ENCODE measurements at places on chromosomes 11 and 22.
A peak's percentile ranks its signal among the peaks of the same experiment; 100 is the strongest.

DNA sequence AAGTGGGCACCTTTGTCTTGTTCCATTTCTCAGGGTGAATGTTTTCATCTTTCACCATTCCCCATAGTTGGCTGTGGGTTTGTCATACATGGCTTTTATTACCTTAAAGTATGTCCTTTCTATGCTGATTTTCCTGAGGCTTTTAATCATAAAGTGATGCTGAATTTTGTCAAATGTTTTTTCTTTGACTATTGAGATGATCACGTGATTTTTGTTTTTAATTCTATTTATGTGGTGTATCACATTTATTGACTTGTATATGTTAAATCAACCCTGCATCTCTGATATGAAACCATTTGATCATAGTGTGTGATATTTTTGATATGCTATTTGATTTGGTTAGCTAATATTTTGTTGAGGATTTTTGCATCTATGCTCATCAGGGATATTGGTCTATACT lies 216.4 kb upstream of the FAT3 start:
- no peak for DNase-seq

GRCh38 chr11:128093689-128094088 lies 493.7 kb downstream of the ETS1 start:
- no peak for DNase-seq

DNA sequence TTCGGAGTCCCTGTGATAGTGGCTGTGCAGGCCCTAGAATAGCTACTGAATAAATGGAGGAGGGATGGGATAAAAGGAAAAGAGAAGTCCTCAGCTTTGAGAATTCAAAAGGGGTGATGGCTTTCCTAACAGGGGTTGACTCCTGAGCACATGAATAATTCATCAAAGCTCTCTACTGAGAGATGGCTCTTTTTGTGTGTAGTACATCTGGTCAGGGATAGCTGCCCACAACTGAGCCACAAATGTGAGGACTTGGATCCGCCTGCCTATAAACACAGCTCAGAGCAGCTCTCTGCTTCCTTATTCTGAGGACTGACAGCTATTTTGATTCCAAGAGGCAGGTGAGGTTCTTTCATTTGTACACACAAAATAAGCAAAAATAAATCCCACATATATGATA lies 82.3 kb downstream of the USP35 start:
- DNase-seq: no peak

- peak; percentile 5 for DNase-seq
Observed at GRCh38 chr22:44127356-44127755, 53.4 kb upstream of the PARVG start.

- DNase-seq: peak; percentile 44
Observed at GRCh38 chr11:107898270-107898669, 30.0 kb upstream of the RAB39A start.

- DNase-seq: no peak
Observed at GRCh38 chr11:133840479-133840941, 4.8 kb downstream of the SPATA19 start.

- no peak for DNase-seq
Observed at GRCh38 chr11:125443767-125444311, 52.2 kb downstream of the FEZ1 start.

DNA sequence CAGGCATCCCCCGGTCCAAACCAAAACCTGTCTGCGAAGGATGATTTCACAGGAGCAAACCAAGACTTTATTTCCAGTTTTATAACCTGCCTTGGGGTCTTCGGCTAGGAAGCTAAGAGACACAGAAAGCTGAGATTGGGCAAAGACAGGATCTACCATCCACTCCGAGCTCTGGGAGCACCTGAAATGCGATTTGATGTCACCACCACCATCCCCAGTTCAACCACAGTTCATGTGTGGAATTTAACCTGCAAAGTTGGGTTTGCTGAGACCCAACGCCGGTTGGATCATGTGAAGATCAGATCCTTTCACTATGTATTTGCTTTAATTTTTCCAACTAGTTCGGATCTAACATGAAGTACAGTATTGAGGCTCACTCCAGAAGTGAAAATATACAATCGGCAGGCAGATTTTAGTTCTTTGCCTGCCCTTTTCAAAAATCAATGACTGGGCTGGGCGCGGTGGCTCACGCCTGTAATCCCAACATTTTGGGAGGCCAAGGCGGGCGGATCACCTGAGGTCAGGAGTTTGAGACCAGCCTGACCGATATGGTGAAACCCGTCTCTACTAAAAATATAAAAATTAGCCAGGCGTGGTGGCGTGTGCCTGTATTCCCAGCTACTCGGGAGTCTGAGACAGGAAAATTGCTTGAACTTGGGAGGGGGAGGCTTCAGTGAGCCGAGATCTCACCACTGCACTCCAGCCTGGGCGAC lies 1.4 kb upstream of the C11orf24 start:
- DNase-seq: no peak

- no peak for DNase-seq
Observed at GRCh38 chr11:102468616-102469195, 16.1 kb upstream of the TMEM123 start.

DNA sequence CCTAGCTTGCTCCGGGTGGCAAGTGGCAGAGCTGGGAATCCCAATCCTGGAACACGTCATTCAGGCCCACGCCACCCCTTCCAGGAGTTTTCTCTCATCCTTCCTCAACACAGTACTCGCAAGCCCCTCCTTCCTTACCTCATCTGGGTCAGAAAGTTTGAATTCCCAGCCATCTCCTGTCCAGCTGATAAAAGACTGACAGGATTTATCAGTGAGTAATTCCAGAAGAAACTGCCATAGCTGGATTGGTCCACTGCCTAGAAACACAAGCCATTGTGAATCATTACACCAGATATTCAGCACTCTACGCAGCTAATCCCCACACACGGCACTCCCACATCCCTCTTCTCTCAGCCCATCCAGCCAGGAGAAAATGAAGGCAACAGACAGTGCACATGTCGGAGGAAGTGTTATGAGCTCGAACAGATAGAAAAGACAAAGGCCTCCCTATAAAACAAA lies 124.0 kb downstream of the ETS1 start:
- peak; percentile 79 for DNase-seq

DNA sequence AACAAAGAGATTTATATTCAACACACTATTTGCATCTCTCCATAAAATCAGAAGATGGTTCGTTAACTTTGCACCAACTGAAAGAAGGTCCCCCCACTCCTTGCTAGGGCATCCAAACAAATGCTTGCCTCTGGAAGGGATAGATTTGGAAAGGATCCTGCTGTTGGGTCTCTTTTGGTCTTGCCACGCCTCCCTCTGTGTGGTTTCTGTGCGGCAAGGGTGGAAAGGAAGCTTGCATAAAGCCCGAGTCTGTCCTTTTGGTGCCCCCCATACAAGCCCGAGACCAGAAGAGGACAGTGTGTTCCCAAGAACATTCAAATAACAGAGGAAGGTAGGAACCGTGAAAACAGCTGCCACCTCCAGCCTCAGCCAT lies 15.1 kb downstream of the SCGB1A1 start:
- DNase-seq: no peak

- DNase-seq: no peak
Observed at GRCh38 chr11:110128161-110128560, 35.0 kb downstream of the ZC3H12C start.

- no peak for DNase-seq
Observed at GRCh38 chr11:68854273-68854958, 12.7 kb upstream of the CPT1A start.

DNA sequence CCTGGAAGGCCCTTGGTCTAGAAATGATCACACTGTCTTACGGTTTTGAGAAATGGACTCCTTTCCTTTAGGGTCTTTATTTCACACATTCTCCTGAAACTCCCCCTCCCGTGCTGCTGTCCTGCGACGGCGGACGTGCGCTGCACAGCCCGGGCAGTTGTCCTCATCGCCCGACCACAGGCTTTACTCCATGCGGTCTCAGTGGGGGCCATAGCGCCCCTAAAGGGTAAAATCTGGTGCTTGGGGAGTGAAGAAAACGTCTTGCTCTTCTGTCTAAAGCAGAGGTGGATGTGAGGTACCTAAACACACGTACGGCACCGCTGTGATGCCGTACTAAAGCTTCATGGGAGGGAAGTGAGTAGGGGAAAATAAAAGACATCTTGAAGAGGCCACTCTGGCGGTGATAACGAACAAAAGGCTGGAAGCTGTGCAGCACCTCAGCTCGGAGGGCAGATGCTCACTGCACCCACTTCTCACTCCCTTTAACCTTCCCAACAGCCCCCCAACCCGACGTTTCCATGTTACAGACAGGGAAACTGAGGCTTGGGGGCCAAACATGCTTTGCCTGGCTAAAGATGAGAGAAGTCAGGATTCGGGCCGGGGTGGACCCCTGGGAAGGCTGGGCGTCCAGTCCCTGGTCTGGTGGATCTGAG lies 22.6 kb downstream of the MPPED1 start:
- no peak for DNase-seq

DNA sequence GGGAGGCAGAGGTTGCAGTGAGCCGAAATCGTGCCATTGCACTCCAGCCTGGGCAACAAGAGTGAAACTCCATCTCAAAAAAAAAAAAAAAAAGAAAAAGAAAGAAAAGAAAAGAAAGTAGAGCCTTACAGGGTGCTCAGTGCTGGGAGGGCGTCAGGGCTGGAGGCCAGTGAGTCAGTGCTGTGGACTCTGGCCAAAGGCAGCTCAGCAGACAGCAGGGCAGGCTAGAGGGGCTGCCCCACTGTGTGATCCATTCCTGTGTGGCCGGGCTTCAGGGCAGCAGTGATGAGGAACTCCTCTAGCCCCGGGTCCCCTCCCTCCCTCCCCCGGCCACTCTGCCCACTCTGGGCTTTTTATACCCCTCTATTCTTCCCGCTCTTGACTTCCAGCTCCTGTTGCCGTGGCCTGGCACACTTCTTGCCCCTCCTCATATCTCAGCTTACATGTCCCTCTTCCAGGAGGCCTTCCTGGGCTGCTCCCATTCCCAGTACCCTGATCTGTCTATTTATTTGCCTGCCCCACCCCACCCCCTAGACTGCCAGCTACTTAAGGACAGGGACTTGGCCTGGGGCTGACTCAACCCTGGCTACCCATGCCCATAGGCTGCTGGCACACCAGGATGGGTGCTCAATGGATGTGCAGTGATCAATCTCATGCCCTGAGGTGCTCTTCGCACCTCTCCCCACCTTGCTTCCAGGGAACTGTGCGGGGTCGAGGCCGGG lies 10.1 kb downstream of the SYT12 start:
- DNase-seq: peak; percentile 88

DNA sequence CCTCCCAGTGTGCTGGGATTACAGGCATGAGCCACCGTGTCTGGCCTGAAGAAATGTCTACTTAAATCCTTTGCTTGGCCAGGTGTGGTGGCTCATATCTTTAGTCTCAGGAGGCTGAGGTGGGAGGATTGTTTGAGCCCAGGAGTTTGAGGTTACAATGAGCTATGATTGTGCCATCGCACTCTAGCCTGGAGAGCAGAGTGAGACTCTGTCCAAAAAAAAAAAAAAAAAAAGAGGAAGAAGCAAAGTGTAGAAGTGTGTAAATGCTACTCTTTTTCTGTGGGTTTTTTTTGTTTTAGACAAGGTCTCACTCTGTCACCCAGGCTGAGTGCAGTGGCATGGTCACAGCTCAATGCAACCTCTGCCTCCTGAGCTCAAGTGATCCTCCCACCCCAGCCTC lies 6.4 kb upstream of the ATG16L2 start:
- DNase-seq: no peak

DNA sequence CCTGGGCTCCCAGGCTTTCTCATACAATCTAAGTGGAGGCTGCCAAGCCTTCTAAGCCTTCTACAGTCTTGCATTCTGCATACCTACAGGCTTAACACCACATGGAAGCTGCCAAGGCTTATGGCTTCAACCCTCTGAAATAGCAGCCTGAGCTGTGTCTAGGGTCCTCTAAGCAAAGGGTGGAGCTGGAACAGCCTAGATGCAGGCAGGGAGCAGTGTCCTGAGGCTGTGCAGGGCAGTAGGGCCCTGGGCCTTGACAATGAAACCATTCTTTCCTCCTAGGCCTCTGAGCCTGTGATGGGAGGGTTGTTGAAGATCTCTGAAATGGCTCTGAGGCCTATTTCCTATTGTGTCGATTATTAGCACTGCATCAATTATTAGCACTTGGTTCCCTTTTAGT lies 150.9 kb upstream of the GRK3 start:
- DNase-seq: no peak

- DNase-seq: no peak
Observed at GRCh38 chr11:70779433-70780245, 381.3 kb downstream of the CTTN start.

- no peak for DNase-seq
Observed at GRCh38 chr11:131378931-131379330, 8.5 kb downstream of the NTM start.

- no peak for DNase-seq
Observed at GRCh38 chr11:36509201-36509639, 852 bp downstream of the TRAF6 start.

- DNase-seq: no peak
Observed at GRCh38 chr11:67556244-67556643, 27.4 kb upstream of the GSTP1 start.

DNA sequence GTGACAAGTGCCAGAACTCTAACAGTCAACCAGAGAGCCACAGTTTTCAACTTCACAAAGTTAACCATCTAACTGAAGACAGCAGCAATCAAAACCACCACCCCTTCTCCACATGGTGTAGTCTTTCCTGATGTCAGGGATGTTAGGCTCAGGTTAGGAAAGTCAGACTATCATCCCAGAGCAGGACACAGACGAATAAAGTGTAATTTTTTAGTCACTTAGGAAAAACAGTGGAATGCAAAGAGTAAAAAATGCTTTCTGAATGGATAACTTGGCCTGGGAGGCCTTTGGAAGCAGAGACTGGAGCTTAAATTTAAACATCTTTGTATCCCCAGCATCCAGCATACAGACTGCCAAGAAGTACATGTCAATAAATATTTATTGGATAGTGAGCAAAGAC lies 15.4 kb downstream of the OR51B4 start:
- DNase-seq: no peak

GRCh38 chr11:29310725-29311342 lies 706.0 kb downstream of the KCNA4 start:
- no peak for DNase-seq

- DNase-seq: no peak
Observed at GRCh38 chr22:49994361-49995040, 18.1 kb downstream of the IL17REL start.

- peak; percentile 87 for DNase-seq
Observed at GRCh38 chr11:62542750-62543567, 3.6 kb downstream of the AHNAK start.

- no peak for DNase-seq
Observed at GRCh38 chr11:23364076-23364475, 503.8 kb upstream of the CCDC179 start.

DNA sequence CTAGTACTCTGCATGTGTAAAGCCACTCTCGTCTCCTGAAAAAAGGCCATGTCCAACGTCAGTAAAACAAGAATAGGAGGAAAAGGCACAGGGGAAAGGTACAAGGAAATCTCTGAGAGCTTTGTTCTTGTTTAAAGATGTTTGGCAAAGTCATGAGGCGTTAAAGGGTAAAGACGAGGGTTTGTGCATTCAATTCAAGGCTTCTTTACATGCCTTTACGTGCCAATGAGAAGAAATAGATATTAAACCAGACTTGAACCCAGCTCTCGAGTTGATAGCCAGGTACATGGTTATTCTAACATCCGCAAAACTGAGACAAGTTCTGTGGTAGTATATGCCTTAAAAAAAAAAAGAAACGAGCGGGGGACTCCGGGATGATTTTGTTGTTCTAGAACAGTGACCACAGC lies 704 bp upstream of the CFL1 start:
- DNase-seq: no peak

GRCh38 chr11:65428578-65429067 lies 6.0 kb downstream of the NEAT1 start:
- no peak for DNase-seq

- DNase-seq: no peak
Observed at GRCh38 chr22:40932396-40932795, 18.8 kb upstream of the RBX1 start.

- DNase-seq: peak; percentile 42
Observed at GRCh38 chr11:36265793-36266628, 23.2 kb downstream of the COMMD9 start.

All from HT1080 (cell line).